ENCODE measurements at places on chromosomes 3 and 15.

GRCh38 chr15:35182841-35183479, 97.9 kb upstream of the NANOGP8 start:
- DNase-seq = no peak

DNA sequence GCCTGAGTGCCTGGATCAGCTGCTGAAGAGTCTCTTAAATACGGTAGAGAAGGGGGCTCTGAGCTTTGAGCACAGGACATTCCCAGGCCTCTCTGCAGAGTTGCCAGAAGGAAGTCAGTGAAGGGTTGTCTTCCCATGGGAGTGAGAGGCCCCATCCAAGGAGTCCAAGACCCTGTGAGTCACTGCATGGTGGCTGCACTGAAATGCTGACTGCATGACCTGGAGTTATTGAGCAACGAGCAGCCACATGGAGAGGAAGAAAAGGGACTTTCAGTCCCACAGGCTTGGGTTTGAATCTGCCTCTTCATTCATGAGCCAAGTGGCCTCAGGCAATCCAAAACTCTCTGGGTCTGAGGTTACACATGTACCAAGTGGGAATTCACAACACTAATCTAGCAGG, 69.6 kb upstream of the RASGRF1 start:
- no peak for DNase-seq

DNA sequence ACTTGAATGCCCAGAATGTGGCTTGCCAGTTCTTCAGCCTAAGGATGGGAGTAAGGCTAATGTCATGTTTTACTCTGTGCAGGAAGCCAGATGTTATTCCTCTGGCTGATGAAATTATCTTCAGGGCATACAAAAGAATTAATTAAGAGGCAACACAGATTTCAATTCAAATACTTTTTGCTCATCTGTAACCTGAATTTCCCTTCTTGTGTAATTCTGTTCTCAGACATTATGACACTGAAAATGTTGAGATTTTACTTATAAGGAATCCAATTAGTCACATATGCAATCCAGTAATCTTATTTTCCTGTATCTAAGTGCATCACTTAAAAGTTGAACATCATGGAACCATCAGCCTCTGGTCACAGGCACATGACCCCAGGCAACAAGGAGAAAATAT, 136.5 kb downstream of the CPNE4 start:
- DNase-seq = no peak

DNA sequence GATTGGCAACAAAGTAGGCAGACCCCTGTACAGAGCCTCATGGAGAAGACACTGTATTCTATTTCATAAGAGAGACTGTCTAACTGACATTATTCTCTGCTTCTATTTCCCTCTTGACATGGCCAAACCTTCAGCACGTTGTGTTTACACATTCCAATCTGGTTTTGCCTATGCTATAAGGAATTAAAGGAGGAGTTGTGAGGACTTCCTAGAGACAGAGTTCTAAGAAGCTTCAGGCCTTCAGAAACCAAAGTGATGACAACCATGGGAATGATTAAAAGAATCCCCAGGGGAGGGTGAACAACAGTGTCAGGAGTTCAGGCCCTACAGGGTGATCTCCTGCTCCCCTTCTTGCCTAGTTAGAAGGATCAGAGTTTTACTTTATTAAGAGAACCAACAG, 44.9 kb upstream of the CAPN7 start:
- DNase-seq = no peak

DNA sequence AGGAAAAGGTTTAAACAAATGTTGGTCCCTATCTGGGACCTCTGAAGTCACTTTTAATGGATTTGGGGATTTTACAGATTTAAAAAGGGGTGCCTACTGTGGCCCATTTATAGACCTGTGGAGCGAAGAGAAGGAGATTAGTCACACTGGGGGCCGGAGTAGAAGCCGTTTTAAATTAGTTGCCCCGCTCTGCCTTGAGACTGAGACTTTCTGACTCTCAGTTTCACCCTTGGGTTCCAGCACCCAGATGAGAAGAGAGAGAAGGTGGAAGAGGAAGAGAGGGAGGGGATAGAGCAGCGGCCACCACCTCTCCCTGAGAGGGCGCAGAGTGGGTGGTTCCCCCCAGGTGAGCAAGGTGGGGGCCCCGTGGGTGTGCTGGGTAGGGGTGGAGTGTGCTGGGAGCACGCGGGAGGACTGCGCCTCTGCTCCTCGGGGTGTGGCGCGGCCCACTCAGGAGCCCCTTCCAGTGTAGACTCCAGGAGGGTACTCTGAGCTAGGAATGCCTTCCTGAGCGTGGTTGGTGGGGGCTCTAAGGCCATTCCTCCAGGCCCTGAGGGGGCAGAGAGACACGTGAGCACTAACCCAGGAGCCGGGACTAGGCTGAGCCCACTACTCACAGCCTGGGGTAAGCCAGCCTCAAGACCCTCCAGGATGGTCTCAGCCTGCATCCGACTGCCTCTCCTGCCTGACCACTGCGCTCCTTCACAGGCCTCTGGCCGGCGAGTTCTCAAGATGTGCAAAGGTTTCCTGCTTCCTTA, 32.6 kb upstream of the RAB6B start:
- DNase-seq = no peak

DNA sequence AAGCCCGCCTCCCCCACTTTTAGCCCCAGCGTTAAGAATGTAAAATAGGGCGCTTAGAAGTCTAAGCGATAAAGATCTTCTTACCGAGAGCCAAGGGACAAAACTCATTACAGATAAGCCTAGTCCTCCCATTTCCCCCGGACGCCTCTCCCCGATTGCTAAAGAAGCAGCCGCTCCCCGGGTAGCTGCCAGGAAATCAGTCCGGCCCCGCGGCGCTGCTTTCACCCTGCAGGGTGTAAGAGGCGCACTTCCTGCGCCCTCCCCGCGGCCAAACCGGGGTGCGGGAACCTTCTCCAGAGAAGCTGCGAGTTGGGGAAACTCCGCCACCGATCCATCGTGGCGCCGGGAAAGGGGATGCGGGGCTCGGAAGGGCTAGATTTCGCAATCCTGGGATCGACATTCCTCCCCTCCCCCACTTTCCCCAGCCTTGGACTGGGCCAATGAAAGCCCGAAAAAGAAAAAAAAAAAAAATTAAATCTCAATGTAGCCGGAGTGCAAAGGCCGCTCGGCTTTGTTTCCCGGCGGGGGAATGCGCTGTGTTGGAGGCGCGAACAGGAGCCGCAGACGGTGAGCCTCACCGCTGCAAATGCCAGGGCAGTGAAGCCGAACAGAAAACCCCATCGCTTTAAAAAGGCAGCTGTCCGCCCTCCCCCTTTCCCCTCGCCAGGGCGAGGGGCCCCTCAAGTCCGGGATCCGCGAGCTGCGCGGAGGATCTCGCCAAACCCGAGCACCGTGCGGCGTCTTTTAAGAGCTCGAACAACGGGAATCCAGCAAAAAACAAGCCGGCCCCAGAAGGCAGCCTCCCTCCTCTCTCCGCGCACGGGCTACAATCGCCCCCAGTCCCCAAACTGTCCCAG, 626 bp upstream of the PTPRG start:
- DNase-seq = no peak

- DNase-seq = no peak
Observed at GRCh38 chr3:43222590-43222989, 63.8 kb upstream of the SNRK start.

- DNase-seq = no peak
Observed at GRCh38 chr15:70643783-70644125, 119.6 kb downstream of the UACA start.

- DNase-seq = no peak
Observed at GRCh38 chr3:171404376-171404967, 55.7 kb downstream of the TNIK start.

DNA sequence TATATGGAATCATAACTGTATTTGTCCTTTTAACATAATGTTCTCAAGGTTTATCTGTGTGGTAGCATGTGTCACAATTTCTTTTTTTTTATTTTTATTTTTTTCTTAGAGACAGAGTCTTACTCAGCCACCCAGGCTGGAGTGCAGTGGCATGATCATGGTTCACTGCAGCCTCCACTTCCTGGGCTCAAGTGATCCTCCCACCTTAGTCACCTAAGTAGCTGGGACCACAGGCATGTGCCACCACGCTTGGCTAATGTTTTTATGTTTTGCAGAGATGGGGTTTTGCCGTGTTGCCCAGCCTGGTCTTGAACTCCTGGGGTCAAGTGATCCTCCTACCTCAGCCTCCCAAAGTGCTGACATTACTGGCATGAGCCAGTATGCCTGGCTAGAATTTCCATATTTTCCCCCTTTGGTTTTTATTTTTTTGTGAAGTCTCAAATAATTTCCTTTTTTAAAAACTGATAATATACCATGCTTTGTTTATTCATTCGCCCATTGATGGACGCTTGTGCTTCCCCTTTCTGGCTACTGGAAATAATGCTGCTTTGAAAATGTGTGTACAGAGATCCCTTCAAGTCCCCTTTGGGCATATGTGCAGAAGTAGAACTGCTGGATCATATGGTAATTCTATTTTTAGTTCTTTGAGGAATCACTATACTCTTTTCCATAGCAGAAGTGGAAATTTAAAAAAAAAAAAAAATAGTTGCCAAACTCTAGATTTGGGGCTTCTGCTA, 28.4 kb downstream of the TMEM40 start:
- DNase-seq = no peak

- no peak for DNase-seq
Observed at GRCh38 chr3:127304121-127304744, 16.4 kb upstream of the PRR20G start.

Measured in stimulated activated CD4-positive, alpha-beta T cell treated with anti-CD3 and anti-CD28 coated beads, Interleukin-15, amount 100 ng/mL, for 1 hour (primary cell).